ENCODE measurements at places on chromosomes 4 and X.

DNA sequence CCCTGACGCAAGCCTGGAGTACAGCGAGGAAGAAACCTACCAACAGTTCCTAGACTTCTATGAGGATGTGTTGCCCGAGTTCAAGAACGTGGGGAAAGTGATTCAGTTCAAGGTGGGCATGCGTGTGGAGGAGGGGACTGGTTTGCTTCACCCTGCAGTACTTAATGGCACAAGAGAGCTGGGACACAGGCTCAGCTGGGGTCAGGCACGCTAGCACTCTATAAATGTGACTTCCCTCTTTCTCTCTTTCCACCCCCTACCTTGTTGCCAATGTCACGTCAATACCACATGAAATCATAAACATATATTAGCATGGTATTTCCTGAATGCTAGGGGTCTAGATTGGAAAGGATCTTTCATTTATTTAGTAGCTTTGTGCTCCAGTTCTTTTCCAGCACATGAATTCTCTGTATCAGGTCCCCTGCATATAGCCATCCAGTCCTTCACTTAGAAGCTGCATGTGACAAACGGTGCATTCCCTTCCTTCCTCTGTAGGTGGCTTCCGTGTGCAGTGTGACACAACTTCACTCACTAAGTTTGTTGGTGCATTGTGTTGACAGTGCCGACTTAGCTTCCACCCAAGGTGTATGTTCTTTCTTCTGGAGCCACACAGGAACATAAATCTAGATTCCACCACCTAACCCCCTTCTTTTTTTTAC is 25.6 kb downstream of the ZRSR2 start:
- no peak for DNase-seq

DNA sequence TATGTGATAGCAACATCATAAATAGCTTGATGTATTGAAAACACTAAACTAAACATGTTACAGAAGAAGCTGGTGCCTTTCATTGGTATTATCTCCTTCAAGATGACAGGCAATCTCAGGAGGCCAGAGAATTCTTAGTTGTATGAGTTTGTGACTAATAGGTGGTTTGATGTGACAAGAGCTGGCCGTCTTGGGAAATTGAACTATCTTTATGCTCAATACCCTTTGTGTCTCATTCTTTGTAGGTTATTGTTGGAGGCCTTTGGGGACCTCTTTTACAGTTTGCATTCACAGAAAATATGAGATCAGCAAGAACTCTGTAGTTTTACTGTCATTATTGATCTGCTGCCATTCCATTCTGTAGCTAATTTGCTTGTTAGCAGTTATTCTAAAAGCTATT is 659.2 kb upstream of the PITX2 start:
- no peak for DNase-seq

DNA sequence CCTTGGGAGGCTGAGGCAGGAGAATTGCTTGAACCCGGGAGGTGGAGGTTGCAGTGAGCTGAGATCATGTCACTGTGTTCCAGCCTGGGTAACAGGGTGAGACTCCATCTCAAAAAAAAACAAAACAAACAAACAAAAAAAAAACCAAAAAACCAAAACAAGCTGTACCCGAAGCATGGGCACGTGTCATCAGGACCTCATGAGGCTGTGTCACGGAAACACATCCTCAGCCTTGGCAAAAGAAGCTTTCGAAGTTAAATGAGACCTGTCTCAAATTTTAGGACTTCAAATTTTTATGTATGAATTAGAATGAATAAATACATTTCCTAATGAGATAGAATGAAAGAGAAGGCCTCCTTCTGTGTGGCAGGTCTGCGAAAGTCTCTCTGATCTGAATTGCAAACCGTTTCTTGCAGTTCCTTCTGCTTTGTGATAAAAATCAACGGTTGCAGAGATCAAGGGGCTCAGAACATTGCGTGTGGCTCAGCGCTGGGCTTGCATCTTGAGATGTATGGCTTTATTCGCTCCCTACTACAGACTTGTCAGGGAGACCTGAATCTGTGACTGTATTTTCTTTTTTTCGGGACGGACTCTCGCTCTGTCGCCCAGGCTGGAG is 19.5 kb upstream of the CRLF2 start:
- DNase-seq, result no peak

DNA sequence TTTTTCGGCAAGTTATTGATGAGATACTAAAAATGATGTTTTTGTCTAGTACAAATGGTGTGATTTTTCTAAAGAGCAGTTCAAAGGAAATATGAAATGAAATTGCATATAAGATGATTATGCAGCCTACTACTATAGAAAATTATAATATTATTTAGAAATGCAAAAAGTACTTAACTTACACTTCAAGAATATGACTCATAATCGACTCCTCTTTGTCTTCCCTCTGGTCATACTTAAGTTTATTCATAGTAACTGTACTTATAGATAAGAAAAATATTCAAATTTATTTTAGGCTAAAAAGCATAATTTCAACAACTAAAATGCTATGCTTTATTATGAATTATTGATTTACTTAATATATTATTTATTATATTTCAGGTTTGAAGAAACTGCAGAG is 33.2 kb downstream of the CEP44 start:
- DNase-seq, result no peak

- no peak for DNase-seq
These were observed 3.2 kb downstream of the UNC5C start for GRCh38 chr4:95545546-95545945.

DNA sequence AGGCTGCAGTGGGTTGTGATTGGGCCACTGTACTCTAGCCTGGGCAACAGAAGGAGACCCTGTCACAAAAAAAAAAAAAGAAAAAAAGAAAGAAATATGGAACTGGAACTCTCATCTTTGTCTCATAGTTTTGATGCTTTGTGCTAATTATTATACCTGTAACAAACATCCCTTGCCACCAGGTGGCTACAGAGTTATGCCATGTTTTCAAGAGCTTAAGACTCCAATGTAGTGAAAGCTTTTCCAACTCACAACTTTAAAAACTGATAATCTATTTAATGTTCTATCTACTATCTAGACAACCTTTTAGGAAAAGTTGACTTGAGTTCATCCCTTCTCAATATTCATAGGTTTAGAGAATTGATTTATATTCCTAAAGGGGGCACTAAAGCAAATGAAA is 42.4 kb downstream of the HTR2C start:
- no peak for DNase-seq

- DNase-seq, result no peak
These were observed 230.1 kb upstream of the FAT4 start for GRCh38 chr4:125084608-125085007.

GRCh38 chr4:709348-709747 is 3.7 kb downstream of the PCGF3 start:
- DNase-seq, result no peak

GRCh38 chr4:138741766-138742377 is 273.7 kb upstream of the NOCT start:
- no peak for DNase-seq

DNA sequence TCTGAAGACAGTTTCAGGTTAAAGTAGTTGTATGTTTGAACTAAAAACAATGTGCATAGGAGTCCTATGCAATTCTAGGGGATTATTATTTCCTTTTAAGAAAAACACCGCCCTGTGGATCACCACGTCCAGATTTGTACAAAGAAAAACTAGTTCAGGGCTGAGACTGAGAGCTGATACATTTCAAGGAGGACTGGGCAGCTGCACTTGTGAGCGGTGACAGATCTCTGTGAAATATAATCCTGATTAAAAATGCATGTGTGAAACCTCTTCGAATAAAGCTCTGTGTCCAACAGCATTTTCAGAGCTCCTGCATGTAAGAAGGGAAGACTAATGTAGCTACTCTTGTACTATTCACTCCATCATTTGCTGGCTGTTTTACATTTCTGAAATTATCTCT is 365.8 kb upstream of the PITX2 start:
- DNase-seq, result no peak

GRCh38 chrX:98357146-98357545 is 1473.4 kb downstream of the RPA4 start:
- no peak for DNase-seq

GRCh38 chr4:166045457-166045856 is 172.4 kb downstream of the TLL1 start:
- no peak for DNase-seq

DNA sequence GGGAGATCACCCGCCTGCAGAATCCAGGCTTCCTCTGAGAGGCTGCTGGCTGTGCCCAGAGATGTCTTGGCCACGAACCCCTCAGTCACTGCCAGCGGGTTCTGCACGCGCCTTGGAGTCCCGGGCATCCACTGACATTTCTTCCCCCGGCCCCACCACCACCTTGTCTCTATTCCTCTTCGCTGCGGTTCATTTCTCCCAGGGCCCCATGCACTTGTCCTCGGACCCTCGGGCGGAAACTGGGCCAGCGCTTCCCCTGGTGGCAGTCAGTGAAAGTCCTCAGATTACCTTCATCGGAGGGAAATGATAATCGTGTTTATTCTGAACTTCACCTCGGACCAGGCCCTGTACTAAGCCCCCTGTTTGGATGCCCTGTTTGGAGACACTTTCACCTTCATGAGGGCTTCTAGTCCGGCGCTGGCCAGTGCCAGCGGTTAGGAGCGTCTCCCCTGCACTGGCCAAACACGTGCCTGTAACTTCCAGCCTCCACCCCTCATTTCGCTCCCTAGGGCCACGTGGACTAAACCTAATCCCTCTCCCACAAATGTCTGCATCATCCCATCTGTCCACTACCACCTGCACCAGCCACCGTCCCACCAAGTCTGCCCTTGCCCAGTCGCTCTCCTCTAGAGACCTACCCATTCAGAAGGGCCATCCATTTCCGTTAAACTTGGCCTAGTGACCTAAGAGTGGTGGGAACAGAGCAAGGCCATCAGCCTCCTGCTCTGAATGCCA is 82.0 kb downstream of the DCTD start:
- DNase-seq, result no peak
